ENCODE measurements at places on chromosomes 12 and 14.

DNA sequence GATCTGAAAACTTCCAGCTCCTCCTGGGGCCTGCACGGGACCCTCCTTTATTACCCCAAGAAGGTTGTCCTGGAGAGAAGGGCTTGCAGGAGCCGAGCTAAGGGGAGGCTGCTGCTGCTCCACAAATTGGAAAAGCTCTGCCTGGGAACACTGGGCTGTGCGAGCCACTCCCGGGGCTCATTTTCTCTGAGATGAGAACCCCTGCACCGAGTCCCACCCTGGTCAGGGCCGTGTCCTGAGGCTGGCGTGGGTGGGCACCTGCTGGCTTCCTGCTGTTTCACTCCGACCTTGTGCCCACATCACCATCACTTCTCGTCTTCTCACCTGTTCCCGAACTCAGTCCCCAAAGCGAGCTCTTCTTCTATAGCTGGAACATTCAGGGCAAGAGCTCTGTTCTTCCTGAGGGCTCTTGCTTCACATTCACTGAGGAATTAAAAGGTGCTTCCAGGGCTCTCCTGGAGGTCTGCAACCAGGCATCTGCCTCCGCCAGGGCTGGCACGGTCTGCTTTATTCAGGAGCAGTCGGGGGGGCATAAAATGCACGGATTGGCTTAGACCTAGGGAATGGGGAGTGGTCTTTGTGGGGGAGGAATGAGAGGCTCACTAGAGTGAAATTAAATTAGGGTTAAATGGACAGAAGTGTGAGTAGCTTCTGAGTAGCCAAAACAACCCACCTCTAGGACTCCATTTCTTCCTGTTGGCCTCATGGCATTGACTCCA, 98.5 kb downstream of the ADGRD1 start:
- DNase-seq = no peak

DNA sequence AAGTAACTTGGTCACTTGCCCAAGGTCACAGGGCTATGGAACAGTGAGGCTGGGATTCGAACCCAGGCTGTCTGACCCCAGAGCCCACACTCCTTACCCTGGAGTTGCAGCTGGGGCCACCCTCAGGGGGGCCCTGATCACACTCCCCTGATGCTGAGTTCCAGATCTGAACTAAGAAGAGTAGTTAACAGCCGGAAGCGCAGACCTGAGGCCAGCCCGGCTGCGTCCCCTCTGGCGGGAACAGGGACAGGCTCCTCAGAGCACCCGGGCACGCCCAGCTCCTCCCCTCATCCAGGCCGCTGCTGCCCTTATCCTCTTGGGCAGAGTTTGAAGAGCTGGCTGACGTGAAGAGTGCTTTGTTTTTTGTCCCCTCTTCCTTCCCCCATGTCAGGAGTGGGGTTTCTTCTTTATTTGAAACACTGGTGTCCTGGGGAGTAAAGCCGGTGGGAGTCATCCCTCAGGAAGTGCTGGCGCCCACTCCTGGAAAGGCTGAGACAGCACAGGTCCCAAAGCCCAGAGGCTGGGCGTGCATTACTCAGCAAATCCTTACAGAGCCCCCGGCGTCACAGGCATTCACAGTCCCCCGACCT, 8.7 kb downstream of the PHB2 start:
- no peak for DNase-seq

DNA sequence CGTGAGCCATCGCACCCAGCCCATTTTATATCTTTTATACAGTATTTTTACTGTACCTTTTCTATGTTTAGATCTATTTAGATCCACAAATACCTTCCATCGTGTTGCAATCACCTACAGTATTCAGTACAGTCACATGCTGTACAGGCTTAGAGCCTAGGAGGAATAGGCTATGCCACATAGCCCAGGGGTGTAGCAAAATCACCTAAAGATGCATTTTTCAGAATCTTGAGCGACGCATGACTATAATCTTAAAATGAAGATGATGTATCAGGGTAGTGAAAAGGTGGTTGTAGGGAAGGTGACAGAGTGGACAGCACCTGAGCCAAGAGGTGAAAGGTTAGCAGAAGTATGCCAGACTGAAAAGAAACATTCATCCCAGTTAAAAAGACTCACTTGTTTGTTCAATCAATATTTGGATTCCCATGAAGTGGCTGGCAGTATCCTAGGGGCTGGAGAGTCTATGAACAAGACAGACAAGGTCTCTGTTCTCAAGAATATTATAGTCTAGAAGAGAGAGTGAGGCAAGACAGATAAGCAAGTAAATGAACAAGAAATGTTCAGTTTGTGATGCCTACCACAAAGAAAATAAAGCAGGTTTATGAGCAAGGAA, 3.6 kb downstream of the SPRING1 start:
- no peak for DNase-seq

GRCh38 chr14:77139540-77140358, 1.8 kb downstream of the ZDHHC22 start:
- peak; percentile 6 for DNase-seq

- no peak for DNase-seq
These were observed 92.9 kb downstream of the TMEM30B start for GRCh38 chr14:61188196-61188595.

GRCh38 chr12:127041985-127042625, 1224.9 kb upstream of the TMEM132C start:
- no peak for DNase-seq

DNA sequence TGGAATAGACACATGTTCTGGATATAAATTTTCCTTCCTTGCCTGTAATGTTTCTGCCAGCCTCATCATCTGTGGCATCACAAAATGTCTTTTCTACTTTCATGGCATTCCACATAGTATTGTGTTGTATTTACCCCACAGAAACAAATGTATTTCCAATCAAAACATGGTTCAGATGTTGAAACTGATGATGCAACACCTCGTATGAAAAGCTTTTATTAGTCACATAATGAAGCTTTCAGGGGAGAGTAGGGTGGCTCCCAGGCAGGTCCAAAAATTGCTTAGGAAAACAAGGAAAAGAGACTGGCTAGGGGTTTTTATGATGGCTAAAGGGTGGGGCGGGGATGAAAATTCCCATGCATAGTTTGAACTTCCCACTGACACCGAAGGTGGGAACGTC, 29.1 kb upstream of the ZNF641 start:
- no peak for DNase-seq

DNA sequence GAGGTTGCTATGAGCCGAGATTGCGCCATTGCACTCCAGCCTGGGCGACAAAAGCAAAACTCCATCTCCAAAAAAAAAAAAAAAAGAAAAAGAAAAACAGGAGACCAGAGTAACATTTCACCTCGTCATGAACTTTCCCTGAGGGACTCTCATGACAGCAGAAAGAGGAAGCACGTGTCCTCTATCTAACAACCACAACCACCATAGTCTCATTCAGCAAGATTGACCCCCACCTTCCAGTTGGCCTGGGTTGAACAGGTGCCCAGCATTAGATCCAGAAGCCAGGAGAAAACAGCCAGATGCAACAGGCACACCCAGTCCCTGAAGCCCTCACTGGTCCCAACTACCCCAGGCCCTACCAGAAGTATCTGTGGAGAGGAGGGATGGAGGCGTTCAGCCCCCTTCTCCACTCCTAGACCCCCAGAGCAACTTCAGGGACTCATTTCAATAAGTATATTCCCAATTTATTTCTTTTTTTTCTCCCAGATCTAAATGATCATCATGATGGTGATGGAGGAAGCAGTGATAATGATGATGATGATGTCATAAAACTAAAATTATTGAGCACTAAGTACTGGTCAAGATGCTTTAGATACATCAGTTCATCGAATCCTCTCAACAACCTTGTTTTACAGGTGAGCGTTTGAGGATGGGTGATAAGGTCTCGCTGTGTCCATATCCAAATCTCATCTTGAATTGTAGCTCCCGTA, 235.0 kb downstream of the EFCAB11 start:
- DNase-seq = no peak

DNA sequence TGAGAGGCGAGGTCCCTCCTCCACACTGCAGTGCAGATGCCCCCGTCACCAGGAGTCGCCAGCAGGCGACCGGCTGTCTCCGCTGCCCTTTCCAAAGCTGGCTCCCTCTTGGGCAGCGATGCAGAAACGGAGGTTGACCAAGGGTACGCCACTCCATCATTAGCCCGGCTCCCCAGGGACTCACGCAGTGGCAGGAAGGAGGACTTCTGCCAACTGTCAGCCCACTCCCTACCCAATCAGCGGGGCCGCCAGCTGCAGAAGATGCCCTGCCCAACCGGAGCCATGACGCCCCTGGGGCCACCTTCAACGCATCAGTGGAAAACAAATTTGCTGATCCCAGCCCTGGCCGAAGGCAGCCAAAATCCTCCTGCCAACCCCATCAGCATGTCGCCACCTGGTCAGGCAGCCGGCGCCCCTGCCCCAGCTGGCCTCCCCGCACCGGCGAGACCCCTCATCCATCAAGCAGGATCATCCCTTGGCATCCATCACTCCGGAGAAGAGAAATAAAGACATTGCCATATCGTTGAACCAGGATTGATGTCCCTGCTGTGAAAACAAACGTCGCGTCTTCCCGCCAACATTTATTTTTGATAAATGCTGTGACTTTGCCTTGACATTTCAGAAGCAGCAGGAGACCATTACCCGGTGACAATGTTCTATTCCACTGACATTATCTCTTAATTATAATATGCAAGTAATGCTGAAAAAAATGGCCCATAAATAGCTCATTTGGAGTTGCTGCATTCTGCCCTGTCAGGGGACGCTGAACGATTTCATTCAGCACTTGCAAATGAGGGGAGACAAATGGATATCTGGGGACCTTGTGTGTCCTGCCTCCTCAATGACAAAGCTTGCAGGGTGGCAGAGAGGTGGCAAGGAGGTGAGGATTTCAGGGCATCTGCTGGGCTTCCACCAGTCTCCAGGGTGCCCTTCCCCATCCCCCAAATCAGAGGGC, 105.1 kb downstream of the SCARB1 start:
- no peak for DNase-seq

GRCh38 chr12:114851981-114852380, 168.0 kb upstream of the TBX3 start:
- no peak for DNase-seq

DNA sequence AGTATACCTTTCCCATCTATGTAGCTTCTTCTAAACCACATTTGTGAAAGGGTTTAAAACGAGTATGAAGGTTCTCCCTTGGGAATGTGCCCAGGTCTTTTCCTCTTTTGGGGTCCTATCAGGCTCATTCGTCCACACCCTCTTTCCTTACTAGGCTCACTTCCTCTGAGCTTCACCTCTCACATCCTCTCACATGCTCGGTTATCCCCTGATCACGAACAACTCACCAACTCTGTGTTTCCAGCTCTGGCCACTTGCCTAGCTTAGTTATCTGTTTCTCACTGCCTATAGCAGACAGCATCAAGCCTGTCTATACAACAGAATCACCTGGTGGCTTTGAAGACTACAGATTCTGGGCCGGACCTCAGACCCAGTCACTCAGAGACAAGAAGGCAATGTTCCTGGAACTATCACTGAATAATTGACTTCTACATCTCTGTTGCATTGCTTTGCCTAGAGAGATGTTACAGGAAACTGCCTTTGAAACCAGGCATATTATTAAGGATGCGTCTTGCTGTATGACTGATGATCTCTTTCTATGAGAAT, 158.2 kb downstream of the FOXN3 start:
- DNase-seq = no peak

GRCh38 chr14:25150934-25151790, 101.2 kb upstream of the STXBP6 start:
- no peak for DNase-seq

DNA sequence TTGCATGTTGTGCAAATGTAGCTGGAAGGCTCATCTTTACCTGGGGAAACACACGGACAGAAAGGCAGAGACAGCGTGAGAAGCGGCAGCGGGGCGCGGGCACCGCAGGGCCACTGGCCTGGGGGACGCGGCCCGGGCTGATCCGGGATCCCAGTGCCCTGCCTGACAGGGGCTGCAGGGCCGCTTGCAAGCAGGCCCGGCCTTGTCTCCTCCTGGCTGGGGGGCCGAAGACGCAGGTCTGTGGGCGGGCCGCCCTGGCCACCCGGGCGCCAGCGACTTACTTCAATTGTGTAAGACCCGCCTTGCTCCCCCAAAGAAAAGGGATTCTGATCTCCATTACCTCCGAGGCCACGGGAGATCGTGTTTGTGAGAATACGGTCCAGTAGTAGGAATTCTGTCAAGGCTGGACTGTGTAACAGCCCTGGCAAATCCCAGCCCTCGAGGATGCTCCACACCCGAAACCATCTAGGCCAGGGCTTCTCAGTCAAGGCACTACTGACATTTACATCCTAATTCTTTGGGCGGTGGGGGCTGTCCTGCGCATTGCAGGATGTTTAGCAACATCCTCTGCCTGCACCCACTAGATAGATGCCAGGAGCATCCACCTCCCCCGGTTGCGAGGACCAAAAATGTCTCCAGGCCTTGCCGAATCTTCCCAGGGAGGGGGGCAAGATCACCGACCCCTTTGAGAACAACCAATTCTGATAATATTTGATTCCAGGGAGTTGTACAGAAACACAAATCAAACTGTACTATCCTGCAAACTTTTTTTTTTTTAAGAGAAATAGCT, 95.6 kb downstream of the BCL11B start:
- DNase-seq = no peak

GRCh38 chr14:60151715-60152114, 13.5 kb downstream of the DHRS7 start:
- DNase-seq = peak; percentile 51

DNA sequence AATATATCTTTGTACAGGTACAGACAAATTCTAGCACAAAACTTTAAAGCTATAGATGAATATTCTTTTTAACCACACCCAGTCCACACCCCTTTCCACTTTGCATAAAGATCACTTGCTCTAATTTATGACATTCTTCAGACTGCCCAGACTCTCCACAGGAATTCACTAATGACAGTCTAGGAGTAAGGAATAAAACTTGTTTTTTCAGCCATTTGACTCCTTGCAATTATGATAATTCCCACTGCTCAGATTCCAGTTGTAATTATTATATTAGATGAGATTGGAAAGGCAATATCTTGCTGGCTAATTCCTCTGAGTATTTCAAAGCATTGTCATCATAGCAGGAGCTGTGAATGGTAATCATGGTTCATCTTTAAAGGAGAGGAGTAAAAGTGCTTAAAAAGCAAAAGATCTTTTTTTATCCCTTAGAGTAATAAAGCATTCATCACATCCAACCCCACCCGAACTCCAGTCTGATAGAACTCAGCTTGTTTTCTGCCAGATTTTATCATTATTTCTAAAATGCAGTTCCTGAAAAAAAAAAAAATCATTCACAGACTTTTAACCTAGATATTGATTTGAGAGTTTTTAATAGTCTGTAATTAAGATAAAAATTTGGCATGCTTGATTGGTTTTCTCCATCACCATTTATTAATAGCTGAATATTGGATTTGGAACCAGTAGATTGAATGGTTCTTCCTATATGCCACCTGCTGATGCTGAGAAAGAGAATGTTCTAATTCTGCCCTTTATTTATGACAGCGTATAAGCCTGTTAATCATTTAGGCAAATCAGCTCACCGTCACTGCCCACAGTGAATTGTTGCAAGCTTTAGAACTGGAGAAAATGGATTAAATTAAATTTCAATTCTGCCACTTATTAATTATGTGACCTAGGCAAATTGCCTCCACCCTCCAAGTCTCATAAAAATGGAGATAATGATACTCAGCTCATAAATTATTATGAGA, 93.9 kb upstream of the RASSF8 start:
- DNase-seq = no peak
